ENCODE measurements at places on chromosomes 7 and 10.

DNA sequence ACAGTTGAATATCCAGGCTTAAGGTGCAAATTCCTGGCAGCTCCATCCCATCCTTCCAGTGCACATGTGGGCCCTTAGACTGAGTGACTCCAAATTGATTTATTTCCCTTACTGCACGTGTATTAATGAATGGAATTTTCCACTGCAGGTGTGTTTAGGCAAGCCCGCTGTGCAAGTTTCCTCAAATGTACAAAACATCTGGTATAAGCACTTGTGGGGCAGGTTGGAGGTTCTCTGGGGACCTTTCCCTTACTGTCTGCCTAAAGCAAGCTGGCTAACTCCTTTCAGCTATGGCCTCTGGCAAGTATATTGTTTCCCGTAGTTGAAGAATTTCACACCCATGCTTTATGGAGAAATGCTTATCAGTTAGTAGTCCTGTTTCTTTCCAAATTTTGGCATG lies 25.3 kb upstream of the GIMAP6 start:
- no peak for DNase-seq

DNA sequence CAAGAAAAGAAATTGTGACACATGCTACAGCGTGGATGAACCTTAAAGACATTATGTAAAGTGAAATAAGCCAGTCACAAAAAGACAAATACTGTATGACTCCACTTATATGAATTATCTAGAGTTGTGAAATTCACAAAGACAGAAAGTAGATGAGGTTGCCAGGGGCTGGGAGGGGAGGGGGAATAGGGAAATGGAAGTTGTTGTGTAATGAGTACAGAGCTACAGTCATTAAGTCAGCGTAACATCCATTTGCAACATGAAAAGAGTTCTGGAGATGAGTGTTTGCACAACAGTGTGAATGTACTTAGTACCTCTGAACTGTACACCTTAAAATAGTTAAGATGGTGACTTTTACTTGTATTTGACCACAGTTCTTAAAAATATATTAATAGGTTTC lies 112.1 kb upstream of the CDK1 start:
- DNase-seq, result no peak

DNA sequence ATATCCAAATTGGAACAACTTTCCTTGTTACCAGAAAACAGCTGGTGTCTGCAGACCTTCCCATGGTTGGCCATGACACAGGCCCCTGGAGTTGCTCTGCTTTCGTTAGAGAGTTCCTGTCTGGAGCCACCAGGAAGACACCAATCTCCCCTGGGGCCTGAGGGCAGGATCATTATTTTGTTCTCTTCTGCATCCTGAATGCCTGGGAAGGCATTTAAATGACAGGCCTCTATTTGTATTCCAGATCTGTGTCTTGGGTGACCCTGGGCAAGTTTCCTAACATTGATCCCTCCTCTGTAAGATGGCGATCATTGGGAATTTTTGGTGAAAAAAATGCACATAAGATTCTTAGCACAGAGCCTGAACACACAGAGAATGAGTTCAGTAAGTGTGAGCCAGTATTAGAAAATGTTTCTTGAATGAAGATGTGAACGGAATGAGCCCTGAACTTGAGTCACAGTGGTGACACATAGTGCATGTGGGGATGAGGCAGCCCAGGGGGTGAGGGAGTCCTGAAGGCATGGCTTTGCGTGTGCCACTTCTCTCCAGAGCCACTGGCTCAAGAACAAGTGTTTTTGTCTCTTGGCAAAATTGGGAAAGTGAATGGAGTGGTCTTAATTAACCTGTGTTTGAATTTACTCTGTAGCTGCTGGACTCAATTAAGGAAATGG lies 28.4 kb downstream of the BMPER start:
- DNase-seq, result no peak

GRCh38 chr7:31267486-31267885 lies 73.0 kb downstream of the NEUROD6 start:
- DNase-seq, result no peak

GRCh38 chr7:99828811-99829210 lies 998 bp downstream of the CYP3A43 start:
- no peak for DNase-seq

DNA sequence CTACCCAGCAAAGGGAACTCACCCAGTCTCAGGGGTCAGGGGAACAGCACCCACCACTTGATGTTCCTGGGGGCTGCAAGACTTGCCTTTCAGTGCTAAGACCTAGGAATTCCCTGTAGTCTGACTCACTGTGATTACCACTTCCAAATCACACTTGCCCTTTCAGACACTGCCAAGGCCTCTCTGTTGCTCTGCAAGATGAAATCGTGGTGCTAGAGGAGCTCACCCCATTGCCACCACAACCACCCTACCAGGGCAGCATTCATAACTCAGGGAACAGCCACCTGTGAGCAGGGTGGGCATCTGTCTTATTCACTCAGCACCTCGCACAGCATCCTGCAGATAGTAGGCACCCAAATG lies 36.5 kb downstream of the XPNPEP1 start:
- DNase-seq, result no peak

- peak; percentile 82 for DNase-seq
Measured at GRCh38 chr7:584122-584465, 64.4 kb upstream of the PDGFA start.

DNA sequence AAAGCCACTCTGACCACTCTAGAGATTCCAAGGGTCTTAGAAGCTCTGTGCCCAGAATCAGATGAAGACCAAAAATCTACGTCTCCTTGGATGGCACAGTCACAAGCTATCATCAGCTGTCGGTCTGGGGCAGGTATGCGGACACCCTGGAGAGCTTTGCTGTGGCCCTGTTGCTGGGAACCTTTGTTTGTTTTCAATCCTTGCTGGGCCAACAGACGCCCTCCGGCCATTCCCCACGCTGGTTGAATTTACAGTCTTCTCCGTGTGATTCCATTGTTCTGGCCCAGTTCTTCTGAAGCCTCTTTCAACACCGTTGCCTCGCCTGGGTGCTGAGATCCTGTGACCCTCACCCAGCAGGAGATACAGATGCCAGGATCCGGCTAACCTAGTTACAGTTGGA lies 149.4 kb upstream of the PFKP start:
- DNase-seq, result no peak

DNA sequence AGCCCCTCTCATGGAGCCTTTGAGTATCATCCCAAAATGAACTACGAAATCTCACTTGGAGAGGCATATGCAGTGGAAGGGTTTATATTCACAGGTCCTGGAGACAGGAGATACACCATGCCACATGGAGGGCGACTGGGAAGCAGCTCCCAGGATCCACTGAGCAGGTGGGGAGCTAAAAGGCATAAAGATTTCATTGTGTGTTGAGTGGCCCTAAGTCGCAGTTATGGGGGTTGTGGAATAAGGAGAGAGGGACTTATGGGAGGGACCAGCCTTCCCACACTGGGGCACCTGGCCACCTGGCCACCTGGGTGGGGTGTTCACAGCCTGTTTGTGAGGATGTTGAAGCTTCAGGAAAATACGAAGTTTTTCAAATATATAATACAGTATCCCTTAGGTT lies 37.0 kb upstream of the CHST3 start:
- no peak for DNase-seq

- no peak for DNase-seq
Measured at GRCh38 chr7:42319631-42320030, 82.6 kb upstream of the GLI3 start.

GRCh38 chr10:13092291-13093102 lies 7.5 kb upstream of the OPTN start:
- DNase-seq, result no peak

DNA sequence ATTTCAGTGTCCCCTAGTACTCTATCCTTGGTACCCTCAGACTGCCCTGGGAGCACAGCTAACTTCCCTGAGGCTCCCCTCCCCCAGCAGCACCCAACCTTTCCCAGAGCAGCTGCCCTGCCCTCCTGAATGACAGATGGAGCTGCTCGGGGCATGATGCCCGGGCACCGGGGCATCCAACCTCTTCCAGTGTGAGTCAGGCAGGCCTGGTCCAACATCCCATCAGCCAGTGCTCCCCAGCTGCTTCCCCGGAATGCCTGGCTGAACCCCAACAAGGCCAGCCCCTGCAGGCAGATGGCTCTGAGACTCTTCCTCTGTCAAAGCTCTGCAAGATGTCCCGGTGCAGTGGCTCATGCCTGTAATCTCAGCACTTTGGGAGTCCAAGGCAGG lies 11.9 kb upstream of the TSPAN15 start:
- no peak for DNase-seq

DNA sequence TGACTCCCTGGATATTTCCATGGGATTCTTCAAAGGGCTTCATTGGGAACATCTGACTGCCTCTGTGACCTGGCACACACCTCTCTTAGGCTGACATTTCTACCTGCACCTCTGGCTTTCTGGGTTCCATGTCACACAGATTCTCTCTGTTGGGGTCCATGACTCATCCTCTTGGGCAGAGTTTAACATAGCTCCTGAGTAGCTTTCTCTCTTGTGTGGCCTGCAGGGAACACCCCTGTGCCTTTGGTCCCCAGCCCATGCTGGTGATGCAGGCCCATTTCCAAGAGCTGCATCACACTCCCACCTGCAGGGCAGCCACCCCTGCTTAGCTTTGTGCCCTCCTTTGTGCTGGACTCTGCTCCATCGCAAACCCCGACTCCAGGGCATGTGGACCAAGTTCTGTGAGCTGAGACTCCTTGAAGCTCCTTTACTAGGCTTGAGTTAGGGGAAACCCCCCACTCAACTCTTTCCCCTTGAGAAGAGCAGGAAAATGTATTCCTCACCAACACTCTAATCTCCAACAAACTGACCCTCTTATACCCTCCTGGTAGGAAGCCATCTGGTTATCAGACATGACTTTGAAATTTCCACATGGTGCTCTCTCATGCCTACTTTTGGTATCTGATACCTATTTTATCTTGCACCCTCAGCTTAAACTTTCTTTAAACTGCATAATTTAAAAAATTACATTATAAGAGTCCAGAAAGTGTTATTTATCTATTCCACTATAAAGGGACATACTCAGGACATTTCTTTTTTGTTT lies 93.3 kb downstream of the ZNF777 start:
- DNase-seq, result no peak

DNA sequence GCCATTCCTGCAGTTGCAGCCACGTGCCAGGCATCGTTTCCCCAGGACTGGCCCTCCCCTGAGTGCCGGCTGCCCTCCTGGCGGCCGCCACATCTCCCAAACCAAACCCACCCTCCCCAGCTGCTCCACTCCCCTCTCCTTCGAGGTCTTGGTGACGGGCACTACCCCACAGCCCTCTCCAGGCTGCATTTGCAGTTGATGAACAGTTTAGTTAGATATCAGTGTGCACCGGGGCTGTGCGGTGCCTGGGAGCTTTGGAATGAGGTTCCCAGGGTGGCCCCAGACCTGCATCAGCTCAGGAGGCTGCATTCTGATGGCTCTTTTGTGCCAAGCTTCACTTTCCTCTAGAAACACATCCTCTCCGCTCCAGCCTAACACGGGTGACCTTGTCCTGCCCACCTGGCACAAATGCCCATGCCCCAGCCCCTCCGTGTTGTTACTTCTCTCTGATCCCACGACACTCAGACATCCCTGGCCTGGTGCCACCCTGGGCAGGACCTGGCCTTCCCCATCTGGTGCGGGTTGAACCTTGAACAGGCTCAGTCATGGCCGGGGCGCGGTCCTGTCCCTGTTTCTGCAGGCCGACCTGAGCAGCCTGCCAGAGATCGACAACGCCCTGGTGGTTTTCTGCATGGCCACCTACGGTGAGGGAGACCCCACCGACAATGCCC lies 14.5 kb downstream of the TMEM120A start:
- DNase-seq, result no peak

DNA sequence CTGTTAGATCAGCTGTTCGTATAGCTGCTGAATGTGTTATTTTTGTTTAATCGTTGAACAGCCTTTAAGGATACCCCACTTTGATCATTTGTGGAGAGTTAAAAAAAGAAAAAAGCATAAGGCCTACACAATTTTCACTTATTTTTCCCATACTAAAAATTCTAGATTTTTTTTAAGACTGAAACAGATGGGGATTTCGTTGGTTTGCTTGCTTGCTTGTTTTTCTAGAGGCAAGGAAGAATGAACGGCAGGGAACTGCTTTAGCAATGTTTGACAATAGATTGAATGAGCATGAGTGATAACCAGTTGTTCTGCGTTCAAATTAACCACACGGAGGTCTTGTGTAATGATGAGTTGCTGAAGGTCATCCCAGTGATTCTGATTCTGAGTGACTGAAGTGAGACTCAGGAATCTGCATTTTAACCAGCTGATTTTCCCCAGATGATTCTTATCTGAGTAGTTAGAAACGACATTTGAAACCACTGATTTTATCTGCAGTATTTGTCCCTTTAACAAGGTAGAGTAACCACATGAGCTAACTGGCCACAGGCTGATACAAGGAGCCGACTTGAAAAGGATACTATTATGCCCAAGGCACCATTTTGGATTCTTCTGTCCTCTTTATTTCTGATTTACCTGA lies 85.9 kb downstream of the GPR37 start:
- no peak for DNase-seq

- DNase-seq, result no peak
Measured at GRCh38 chr7:9189703-9190102, 756.3 kb downstream of the NXPH1 start.

DNA sequence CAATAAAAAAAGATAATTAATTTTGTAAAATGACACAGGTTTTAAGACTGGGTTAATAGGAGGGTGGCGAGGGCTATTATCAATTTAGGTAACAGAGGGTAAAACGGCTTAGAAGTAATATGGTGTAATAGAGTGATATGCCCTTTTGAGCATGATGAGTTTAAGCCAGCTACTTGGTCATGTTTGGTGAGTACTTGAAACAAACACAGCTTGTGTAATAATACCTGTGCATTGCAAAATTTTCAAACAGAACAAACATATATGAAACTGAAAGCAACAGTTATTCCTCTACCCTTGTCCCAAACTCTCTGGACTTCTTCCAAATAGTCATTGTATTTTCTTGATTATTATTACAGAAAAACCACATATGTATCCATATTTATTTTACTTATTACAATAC lies 241.7 kb downstream of the MAGI2 start:
- no peak for DNase-seq

DNA sequence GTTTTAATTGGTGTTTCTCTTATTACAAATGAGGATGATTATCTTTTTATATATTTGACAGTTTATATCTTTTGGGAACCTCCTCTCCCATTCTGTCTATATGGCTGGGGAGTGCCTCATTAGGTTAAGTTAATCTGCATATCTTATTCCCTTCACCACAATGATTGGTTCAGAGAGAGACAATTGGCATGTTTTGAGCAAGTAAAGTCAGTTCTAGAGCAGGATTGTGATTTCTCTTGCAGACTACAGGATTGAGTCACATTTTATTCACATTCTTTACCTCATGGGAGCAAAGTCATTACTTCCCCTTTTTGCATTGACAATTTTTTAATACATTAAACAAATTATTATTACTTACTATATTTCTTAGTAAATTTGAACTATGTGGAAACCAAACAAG lies 345.6 kb downstream of the MDFIC start:
- no peak for DNase-seq

GRCh38 chr10:125060826-125061556 lies 99.4 kb downstream of the CTBP2 start:
- peak; percentile 6 for DNase-seq
